ENCODE measurements at places on chromosomes 7 and 10.
A peak's percentile ranks its signal among the peaks of the same experiment; 100 is the strongest.

- peak; percentile 87 for DNase-seq
Measured at GRCh38 chr10:119652361-119652730, 1.2 kb downstream of the BAG3 start.

DNA sequence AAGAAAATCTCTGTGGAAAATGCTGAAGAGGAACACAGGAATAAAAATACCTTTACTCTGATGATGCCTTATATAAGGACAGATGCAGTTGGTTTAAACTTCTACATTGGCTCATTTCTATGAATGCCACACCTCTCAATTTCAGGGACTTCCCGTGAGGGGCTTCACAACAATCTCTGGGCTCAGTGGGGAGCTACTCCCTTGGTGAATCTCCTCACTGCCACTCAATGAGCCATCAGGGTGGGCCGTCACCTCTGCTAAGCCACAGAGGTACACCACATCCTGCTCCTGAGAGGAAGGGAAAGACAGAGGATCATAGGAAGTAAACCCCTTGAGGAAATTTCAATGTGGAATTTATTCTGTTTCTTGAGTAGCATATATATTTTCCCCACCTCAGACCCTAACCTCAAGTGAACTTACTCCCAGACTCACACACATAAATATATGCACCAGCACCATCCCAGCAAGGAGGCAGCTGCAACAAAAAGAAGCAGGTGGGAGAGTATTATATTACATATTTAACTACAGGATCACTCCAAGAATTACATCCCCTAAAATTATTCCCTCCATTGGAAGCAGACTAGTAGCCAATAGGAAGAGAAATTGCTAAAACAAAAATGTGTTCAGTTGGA lies 63.3 kb upstream of the PRSS1 start:
- DNase-seq: no peak

- DNase-seq: no peak
Measured at GRCh38 chr10:132993271-132994184, 51.2 kb upstream of the CFAP46 start.

DNA sequence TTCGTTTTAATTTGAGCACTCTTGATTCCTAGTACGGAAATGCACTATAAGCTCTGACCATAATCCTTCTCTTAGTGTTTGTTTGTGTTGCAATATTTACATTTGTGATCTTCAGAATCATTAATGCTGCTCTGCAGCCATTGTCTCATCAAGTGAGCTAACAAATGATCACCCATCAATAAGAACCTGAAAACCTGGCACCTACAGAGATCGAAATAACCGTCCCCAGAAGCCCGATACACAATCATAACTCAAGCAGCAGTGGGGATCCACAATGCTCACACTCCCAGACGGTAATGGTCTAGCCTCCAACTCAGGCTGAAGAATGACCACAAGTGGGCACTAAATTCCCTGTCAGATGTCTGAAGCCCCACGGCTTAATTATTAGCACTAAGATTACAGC lies 156.0 kb upstream of the NFE2L3 start:
- DNase-seq: no peak

- peak; percentile 32 for DNase-seq
Measured at GRCh38 chr7:35605760-35606159, 89.2 kb downstream of the HERPUD2 start.

GRCh38 chr10:49655099-49655498 lies 24.4 kb upstream of the C10orf53 start:
- no peak for DNase-seq

GRCh38 chr7:157501581-157501980 lies 164.8 kb downstream of the DNAJB6 start:
- DNase-seq: no peak

All from adipocyte (in vitro differentiated cells).